Nucleus accumbens (tissue), 56 donors: ENCODE measurements at places on chromosomes 1 and 21.

DNA sequence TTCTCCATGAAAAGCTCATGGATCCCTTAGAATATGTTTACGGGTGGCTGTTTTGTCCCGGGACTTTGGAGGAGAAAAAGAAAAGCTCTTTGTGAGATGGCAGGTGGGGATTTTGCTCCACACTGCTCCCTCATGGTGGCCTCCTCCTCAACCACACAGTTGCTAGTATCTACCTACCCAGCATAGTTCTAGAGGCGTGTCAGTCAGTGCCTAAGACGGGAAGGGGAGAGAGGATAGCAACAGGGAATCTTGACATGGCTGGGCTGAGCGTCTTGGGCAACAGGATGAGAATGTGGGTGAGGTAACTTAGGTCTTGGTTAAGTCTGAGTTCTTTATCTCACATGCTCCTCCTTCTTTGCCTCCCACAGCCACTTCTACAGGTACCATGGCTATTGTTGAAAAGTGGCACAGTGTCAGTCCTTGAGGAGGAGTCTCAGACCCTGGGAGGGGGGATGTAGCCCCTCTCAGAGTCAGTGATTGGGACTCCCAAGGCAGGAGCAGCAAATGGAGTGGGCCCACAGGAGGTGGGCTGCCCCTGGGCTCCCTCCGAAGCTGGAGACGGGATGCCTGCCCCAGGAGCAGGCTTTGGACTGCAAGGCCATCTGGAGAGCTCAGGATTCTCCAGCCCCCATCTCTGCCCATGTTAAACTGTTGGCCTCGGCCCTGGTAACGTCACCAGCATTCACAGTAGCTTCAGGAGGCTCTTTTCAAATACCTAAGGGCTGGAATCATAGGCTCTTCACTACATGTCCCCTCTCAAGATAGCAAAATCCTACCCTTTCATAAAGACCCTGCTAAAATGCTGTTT is 75.4 kb downstream of the TENT5C start:
- no peak for DNase-seq

DNA sequence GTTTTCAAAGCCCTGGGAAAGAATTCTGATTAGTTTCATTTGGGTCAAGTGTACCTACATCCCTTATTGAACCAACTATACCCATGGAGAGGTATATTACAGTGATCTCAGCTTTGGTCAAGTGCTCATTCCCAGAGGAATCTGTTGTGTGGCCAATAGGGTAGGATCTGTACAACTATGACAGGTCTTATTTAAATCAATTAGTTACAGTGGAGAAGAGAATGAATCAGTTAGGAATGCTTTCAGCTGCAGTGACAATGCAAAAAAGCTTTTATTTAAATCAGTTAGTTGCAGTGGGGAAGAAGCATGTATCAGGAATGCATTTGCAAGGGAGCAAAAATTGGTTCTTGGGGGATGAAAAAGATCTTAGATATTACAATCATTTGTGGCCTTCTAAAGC is 119.0 kb downstream of the FGGY start:
- no peak for DNase-seq

- DNase-seq: no peak
These were observed 40.3 kb downstream of the KIF1B start for GRCh38 chr1:10250663-10251062.

GRCh38 chr1:86015375-86015774 is 141.2 kb downstream of the COL24A1 start:
- no peak for DNase-seq

- DNase-seq: peak; percentile 41
These were observed 3.1 kb downstream of the ADAMTSL4 start for GRCh38 chr1:150552128-150552910.

GRCh38 chr1:220005489-220005888 is 40.8 kb downstream of the EPRS1 start:
- no peak for DNase-seq

- DNase-seq: no peak
These were observed 13.2 kb downstream of the QSOX1 start for GRCh38 chr1:180167721-180168467.

DNA sequence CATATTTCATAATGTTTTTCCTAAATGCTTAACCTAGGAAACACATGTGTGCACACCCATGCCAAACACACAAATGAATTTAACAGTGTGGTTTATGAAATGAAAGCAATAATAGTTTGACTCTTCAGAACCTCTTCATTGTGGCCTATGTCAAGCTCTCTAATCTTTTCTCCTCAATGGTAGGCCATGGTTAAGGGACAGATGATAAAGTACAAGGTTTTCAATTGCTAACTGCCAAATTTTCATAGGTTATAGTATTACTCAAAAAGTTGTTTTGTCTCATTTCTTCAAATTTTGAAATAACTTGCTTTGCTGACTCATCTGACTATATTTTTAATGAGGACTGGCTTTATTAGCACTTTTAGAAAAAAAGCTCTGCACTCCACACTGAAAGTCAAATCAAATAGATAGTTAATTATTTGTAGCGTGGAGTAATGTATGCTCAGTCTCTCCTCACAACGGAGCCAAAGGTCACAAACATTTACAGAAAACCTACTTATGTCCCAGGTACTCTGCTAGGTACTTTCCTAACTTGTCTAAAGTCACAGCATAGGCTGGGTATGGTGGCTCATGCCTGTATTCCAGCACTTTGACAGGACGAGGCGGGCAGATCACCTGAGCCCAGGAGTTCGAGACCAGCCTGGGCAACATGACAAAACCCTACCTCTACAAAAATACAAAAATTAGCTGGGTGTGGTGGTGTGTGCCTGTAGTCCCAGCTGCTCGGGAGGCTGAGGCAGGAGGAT is 3.0 kb upstream of the ADCY10 start:
- DNase-seq: no peak

DNA sequence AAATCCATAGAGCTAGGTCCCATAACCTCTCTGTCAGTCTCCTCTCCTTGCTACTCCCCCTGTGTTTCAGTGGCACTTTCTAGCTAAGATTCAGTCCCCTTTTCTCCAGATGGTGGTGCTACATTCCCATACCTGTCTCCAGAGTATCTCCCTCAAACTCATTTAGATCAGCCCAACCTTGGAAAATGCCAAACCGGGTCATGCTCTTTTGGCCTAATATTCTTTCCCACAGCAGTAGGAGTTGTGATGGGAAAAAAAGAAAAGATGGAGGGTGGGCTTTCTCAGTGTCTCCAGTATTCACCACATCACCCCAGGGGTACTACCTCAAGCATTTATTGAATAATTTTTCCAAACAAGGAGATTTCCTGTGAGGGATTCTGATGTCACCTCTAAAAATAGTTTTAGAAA is 3.2 kb upstream of the RXFP4 start:
- DNase-seq: no peak

DNA sequence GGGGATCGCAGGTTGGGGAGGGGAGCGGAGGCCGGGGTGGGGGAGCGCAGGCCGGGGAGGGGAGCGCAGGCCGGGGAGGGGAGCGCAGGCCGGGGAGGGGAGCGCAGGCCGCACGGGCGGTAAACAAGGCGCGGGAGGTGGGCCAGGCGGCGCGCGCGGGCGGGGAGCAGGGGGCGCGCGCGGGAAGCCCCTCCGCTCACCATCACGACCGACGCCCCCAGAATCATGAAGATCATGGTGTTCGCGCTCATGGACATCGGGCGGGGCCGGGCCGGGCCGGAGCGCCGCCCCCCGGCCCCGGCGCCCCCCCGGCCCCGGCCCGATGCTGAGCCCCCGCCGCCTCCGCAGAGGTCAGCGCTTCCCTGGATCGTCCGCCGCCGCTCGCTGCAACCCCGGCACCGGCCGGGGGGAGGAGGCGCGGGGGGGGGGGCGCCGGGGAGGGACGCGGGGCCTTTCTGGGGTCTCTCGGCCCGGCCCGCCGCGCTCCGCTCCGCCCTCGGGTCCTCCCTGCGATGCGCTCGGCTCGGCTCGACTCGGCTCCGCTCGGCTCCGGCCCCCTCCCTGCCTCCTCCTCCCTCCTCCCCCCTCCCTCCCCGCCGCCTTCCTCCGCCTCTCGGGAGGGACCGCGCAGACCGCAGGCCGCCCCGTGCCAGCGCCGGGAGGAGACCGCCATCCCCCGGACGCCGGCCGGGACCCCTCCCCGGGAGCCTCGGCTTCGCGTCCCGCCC is at the start of gene TMEM240:
TSS of gene TMEM240 (minus strand) at position 535 of the 728 bp plus-strand sequence. CDS start at position 257, 278 bp downstream.
- DNase-seq: peak; percentile 68

GRCh38 chr1:21280482-21280881 is 9.8 kb downstream of the ECE1 start:
- no peak for DNase-seq

GRCh38 chr1:161351482-161351881 is 16.2 kb downstream of the CFAP126 start:
- DNase-seq: no peak

DNA sequence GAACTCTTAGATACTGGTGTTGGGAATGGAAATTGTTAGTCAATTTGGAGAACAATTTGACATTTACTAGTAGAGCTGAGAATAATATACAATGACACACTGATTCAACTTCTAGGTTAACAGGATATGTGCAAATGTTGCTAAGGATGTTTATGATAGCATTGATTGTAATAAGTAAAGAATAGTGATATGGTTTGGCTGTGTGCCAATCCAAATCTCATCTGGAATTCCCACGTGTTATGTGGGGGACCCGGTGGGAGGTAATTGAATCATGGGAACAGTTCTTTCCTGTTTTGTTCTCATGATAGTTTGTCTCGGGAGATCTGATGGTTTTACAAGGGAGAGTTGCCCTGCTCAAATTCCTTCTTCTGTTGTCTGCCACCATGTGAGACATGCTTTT is 302.4 kb upstream of the TMPRSS15 start:
- no peak for DNase-seq

DNA sequence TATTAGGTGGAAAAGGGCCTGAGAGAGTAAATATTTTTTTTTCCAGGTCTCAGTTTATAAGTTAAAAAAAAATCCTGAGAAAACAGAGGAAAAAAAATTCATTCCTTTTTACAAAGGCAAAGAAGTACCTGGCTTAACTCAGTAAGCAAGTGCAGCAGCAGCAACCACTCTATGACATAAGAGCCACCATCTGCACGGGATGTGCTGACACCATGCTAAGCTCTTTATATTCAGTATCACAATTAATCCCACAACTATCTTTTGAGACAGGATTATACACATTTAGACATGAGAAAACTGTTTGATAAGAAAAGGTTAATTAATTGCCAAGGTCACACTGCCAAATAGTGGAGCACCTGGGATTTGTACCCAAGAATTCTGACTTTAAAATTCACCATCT is 13.4 kb upstream of the DPT start:
- no peak for DNase-seq

- DNase-seq: no peak
These were observed 9.1 kb downstream of the MACF1 start for GRCh38 chr1:39213511-39214002.

DNA sequence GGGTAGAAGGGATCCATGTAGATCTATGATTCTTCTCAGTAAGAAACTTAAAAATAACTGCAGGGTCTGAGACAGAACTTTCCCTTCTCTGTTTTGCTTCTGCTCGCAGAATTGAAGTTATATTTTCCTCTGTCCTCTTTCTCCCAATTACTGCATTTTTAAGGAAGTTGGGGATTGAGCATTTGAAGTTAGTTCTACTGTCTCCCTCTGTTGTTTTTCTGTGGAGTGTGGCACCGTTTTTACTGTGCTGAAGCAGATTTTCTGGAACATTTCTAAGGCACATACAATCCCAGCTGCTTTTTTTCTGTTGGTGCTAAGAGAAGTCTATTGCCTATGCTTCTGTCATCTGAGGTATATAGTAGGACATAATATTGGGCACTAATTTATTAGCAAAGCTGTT is 43.3 kb downstream of the RASAL2 start:
- DNase-seq: no peak

GRCh38 chr21:42837421-42838211 is 41.7 kb downstream of the WDR4 start:
- no peak for DNase-seq

DNA sequence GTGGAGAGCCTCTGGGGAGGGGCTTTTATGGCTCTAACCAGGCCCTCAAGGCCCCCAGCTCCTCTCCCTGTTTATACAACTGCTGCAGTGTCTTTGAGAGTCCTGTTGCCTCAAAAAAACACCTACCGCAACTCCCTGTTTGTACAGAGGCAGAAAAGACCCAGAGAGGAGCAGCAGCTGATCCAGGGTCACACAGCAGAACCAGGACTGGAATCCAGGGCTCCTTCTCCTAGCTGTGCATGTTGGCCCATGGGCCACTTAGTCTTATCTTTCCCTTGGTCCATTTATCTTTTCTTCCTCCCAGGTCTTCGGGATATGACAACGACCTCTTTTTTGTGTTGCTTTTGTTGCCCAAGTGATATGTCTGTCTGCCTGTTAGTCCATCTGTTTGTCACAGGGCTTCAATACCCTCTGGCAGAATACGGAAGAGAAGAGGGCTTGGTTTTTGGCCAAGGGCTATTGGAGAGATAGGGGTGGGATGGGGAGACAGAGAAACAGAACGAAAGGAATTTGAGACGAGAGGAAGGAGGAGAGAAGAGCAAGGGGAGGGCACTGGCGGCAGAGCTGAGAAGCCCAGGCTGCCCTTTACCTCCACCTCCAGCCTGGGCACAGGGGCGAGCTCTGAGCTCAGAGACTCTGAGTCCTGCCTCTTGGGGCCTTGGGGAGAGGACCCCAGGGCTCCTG is 33.5 kb upstream of the WASF2 start:
- DNase-seq: no peak

- DNase-seq: no peak
These were observed 19.4 kb downstream of the TCP10L start for GRCh38 chr21:32565856-32566465.
